ENCODE measurements at places on chromosomes 11 and 22.
A peak's percentile ranks its signal among the peaks of the same experiment; 100 is the strongest.

DNA sequence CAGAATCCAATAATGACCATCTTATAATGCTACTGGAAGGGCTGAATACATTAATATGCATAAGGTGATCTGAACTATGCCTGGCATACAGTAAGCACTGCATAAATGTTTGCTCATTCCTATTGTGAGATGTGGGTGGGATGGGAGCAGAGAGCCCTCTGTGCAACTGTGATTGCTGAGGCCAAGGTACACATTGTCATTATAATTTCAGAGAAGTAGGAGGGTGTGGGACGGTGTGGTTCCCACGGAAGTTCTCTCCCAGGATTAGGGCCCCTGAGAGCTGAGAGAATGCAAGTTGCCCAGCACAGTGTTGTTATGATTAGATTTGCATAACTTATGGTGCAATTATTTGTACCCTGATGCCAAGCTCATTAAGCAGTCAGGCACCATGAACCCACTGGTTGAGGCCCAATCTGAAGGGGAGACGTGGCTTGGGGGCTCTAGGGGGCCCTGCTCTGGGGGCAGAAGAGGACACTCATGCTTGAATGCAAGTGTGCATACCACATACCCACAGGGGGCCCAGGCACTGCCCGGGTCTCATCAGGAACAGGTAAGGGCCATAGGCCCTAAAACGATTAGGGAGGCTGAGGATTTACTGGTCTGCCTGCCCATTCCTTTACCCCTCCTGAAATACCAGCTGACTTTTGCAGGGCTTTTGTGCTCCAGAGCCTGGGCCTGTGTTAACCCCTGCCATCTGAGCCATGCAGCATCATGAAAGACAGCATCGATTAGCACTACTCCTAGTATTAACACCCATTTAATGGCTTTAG, 72.8 kb downstream of the THAP12 start:
- DNase-seq = no peak

- no peak for DNase-seq
Measured at GRCh38 chr11:101945448-101945847, 29.1 kb upstream of the ANGPTL5 start.

- no peak for DNase-seq
Measured at GRCh38 chr22:23218867-23219251, 38.5 kb downstream of the BCR start.

- peak; percentile 42 for DNase-seq
Measured at GRCh38 chr11:75582895-75583717, 21.1 kb downstream of the SERPINH1 start.

GRCh38 chr11:8099291-8099899, 18.4 kb downstream of the TUB start:
- DNase-seq = peak; percentile 58

GRCh38 chr11:107840129-107840484, 18.5 kb downstream of the SLC35F2 start:
- DNase-seq = no peak

GRCh38 chr22:33864723-33865130, 55.5 kb downstream of the LARGE1 start:
- DNase-seq = no peak

- no peak for DNase-seq
Measured at GRCh38 chr11:120337355-120338106, 1.3 kb downstream of the ARHGEF12 start.

DNA sequence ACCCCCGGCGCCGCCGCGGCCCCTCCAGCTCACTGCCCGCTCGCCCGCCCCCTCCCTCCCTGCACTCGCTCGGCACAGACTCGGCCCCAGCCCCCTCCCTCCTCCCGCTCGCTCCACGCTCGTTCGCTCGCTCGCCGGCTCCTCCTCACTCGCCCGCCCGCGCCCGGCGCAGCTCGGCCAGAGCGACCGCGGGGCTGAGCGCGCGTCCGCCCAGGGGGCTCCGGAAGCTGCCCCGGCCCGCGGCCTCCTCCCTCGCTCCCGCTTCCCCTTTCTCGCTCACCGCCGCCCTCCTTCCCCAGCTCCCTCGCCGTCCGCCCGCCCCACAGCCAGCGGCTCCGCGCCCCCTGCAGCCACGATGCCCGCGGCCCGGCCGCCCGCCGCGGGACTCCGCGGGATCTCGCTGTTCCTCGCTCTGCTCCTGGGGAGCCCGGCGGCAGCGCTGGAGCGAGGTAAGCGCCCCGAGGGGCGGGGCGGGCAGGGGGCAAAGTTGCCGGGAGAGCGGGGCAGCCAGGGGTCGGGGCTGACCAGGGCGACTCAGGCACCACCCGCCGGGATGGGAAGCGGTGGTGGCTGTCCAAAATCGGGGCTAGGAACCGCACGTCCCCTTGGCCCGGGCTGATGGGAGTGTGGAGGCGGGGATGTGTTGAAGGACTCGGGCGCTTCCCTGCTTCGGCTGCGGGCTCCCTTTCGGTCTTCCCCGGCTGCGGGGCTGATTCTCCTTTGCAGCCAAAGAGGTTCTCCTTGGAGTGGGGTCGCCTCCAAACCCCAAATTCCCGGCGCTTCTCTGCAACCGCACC, at the start of gene SEZ6L:
Gene SEZ6L, plus strand, starts transcription at position 148 of the 797 bp plus-strand sequence. Its CDS starts 208 bp downstream, at position 356.
- DNase-seq = no peak

DNA sequence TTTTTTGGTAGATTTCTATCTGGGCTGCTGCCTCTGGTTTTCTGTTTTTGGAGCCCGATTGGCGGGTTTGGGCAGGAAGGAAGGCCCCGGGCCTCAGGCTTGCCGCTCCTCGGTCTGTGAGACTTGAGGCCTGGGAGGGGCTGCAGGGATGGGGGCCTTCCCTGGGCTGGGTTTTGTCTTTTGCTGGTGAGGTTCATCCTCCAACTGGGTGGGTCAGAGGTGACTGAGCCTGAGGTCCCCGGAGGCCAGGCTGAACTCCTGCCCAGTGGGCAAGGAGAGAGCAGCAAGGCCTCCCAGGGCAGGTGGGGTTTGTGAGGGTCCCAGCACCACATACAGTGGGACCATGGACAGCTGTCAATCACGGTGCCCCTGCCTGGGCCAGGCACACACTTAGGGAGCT, 15.0 kb downstream of the MPPED1 start:
- no peak for DNase-seq

- DNase-seq = no peak
Measured at GRCh38 chr22:30416403-30416802, 9.2 kb upstream of the MTFP1 start.

DNA sequence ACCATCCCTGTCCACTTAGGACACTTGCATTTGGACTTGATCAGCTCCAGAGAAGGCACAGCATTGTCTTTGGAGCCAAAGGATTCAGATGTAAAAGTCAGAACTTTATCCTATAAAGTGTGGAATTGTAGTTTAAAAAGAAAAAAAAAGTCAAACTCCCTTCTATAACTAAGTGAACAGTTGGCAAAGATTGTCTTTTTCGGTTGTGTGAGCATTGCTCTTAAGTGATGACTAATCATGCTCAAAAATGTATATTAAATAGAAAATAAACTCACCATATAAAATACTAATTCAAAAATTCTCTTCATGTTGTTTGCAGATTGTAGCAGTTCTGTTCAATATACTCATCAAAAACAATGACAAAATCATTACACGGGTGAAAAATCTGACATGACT, 93.8 kb downstream of the ETS1 start:
- no peak for DNase-seq

GRCh38 chr22:19429950-19430889, 1.3 kb downstream of the HIRA start:
- DNase-seq = no peak

DNA sequence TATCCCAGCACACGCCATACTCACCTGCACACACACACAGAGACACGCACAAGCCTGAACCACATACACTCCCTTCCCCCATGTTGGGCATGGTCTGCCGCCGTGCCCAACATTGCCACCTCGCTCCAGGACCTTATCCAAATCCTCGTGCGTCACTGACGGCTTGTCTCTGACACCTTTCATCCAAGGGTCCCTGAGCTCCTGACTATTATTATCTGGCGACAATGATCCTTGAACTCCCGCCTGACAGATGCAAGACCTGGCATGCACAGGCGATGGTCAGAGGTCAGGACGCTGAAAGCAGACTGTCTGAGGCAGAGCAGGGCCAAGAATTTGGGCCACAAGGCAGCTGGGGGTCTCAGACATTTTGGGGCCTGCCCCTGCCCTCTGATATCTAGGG, 4.2 kb downstream of the MB start:
- DNase-seq = no peak

GRCh38 chr22:27799015-27799826, 2.3 kb downstream of the MN1 start:
- no peak for DNase-seq

DNA sequence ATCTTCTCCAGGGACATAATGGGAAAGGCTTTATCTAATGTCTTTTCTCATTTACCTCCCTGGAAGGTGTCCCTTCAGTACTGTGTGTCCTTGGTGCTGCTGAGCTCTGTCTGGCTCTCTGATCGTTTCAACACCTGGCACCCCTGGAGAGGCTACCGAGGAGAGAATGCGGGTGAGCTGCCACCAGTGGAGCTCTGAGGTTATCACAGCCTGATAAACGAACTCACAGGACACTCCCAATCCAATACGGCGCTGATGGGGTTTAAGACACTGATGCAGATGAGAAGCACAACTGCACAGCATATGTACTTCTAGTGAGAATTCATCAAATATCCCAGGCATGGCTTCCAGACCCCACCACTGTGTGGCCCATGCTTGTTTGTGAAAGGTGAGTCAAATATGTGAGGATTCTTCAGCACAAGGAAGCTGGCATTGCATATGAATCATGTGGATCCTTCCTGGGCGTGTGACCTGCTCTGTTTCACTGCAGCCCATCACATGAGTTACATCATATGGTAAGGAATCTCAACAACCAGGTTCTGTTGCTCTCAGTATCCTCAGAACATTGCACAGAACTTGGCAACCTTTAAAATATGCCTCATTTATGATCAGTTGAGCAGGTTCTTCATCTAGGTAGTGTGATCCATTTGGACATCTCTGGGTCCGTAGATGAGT, 34.8 kb upstream of the VWA5A start:
- DNase-seq = no peak

DNA sequence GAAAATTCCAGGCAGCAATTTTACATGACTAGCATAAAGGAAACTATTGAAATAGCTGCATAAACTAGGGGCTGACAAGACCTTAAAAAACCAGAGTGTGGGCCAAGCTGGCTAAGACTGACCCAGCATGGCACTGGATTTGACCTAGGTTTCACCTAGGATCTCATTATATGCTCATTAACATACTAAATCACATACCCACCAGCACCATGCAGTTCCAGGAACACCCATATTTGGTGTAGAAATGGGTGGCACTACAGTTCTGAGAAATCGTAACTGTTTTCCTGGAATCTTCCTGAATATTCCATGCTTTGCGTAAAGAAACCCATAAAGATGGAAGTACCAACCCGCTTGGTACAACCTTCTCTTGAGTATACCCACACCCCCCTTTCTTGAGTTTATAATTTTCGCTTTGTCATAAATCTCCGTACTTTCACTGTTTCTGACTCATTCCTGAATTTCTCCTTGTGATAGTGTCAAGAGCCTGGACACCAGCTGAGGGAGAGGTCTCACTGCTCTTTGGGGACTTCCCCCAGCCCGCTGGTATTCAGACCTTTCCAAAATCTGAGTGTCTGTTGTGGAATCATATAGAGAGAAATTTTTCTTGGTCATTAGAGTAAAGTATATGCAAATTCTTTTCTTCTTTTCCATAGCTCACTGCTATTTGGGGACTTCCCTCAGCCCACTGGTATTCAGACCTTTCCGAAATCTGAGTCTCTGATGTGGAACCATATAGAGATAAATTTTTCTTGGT, 55.1 kb downstream of the MTMR3 start:
- no peak for DNase-seq

GRCh38 chr22:23673826-23674690, 16.8 kb upstream of the RGL4 start:
- no peak for DNase-seq

GRCh38 chr11:32391956-32392553, 43.3 kb downstream of the WT1 start:
- no peak for DNase-seq

GRCh38 chr11:17389957-17390649, 1.6 kb upstream of the KCNJ11 start:
- DNase-seq = no peak

GRCh38 chr11:64247729-64248531, 1.2 kb upstream of the PPP1R14B start:
- DNase-seq = no peak

DNA sequence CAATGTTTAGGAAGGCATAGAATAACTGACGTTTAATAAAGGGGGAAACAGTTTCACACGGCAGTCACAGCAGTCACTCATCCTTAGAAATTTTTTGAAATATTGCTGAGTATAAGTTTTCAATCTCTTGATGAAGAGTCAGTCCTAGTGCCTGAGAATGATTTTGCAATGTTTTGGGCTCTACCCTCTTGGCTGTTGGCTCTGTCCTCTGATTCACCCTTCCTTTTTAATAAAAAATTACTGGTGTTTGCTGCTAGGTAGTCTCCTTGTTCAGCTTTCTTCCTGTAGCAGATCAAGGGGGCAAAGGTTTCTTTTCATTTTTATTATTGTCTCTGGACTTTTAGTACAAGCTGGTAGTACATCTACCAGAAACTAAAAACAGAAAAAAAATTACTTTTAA, 194.3 kb upstream of the ANO3 start:
- DNase-seq = no peak
